Osteoblast (primary cell): ENCODE measurements at places on chromosomes 5 and 9. TPM values are rescaled to one million over a fixed set of nuclear protein-coding genes. Genes with fewer than 3 reads are reported as not detected.

Gene TLR4
- total RNA-seq, result 44.2 and 46.7 TPM in 2 replicates

Gene RGS14
- 7.4 and 9.4 TPM in 2 replicates for total RNA-seq

Gene DMRTA1
- 4.3 and 5.3 TPM in 2 replicates for total RNA-seq

Gene FCN2
- not detected in 2 replicates for total RNA-seq

Gene ANKRD18B
- total RNA-seq, result 0.59 TPM in 1 of 2 replicates, not detected in the other

Gene PAEP
- not detected in 2 replicates for total RNA-seq

Gene VDAC1
- 236 and 264 TPM in 2 replicates for total RNA-seq

- DNase-seq, result no peak
Measured at GRCh38 chr9:99416007-99416406, 193.9 kb downstream of the SEC61B start.

DNA sequence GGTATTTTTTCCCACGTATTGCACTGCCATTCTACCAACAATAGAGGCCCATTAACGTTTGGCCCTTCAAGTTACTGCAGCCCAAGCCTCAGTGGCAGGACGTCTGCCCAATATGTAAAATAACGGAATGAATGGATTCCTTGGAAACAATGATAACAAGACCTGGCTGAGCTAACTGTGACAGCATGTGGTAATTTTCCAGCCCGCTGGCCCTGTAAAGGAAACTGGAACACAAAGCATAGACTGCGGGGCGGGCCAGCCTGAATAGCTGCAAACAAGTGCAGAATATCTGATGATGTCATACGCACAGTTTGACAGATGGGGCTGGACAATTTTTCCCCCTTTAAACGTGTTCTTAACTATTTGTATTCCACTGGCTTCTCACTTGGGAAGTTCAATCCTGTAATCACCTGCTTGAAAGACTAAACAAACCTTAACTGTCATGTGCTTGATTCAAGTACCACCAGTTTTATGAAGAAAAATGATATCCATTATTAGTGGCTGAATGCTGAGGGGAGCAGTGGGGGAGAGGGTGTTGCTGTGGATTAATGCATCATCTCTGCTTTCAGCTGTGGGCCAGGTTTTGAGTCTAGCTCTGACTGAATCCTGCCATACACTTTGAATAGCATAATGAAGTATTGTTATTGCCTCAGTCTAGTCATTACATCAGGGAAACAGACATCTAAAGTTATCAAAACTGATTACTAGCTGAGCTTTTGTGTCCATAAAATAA lies 323.9 kb downstream of the TMEM161B start:
- no peak for DNase-seq

- no peak for DNase-seq
Measured at GRCh38 chr5:125032286-125032685, 285.8 kb upstream of the ZNF608 start.

DNA sequence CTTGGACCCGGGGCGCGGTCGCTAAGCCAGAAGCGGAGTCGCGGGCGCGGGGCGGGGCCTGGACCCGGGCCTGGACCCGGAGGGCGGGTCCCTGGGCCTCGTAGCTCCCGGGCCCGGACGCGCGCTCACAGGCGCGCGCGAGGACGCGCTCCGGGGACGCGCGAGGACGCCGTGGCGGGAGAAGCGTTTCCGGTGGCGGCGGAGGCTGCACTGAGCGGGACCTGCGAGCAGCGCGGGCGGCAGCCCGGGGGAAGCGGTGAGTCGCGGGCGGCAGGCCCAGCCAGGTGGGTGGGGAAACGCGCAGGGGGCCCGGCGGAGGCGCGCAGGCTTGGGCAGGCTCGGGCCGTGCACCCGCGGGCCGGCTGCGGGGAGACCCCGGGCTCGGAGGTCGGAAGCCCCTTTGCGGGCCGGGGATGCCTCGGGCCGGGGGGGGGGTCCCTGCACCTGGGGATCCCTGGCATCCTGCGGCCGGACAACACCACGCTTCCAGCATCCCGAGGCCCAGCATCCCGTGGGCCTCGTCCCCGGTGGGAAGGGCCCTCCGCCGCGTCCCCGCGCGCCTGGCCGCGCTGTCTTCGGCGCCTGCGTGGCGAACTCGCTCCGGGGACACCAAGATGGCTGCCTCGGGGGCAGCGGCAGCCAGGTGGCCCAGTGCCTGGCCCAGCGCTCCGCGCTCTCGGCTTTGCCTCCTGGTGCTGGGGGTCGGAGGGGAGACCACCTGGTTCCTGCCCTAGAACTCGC lies at the start of gene SFXN1:
TSS of gene SFXN1 (plus strand) at position 177 of the 741 bp plus-strand sequence. CDS start 13,544 bp downstream, outside the sequence.
- DNase-seq, result peak; percentile 99

GRCh38 chr9:85723215-85723614 lies 18.5 kb downstream of the AGTPBP1 start:
- DNase-seq, result no peak

DNA sequence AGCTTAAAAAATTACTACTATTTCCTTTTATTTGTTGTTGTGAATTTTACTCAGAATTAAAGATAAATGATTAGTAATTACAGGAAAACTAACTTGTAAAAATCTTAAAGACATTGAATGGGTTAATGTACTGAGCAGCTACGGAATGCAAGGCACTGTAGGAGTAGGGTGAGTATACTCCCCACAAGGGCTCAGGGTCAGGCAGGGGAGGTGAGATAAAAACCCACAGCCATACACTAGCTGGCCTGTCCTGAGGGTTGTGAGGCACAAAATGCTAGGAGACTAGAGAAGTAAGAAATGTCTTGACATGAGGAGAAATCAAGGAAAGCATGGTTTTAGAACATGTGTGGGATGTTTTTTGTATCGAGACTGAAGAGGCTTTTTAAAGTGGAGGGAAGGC lies 13.4 kb downstream of the ZBED3 start:
- DNase-seq, result peak; percentile 66

DNA sequence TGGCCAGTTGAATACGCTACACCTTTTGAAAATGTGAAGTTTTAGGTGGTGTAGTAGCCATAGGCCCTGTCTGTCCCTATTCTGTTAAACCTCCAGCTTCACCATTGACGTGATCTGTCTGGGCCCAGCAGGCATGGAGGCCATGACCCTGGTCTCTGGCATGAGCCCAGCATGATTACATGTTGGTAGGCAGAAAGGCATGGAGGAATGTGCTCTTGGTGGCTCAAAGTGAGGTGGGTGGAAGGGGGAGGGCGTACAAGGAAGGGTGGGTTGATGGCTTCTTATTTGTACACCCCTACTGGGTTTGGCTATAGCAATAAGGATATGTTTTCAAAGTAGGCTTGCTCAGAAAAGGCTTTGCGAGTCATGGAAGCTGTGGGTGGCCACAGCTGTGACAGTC lies 23.7 kb downstream of the RALGPS1 start:
- no peak for DNase-seq

- DNase-seq, result no peak
Measured at GRCh38 chr9:129386812-129387177, 208.7 kb upstream of the IER5L start.

- no peak for DNase-seq
Measured at GRCh38 chr9:116726602-116727001, 39.5 kb downstream of the TRIM32 start.
